ENCODE measurements at places on chromosomes 5 and 9. TPM values are rescaled to one million over a fixed set of nuclear protein-coding genes. Genes with fewer than 3 reads are reported as not detected.

GRCh38 chr5:101160002-101160401 lies 256.9 kb upstream of the ST8SIA4 start:
- DNase-seq: no peak

- no peak for DNase-seq
Measured at GRCh38 chr5:10671041-10672008, 89.7 kb downstream of the DAP start.

- no peak for DNase-seq
Measured at GRCh38 chr9:128587453-128587852, 35.1 kb downstream of the SPTAN1 start.

GRCh38 chr9:71761938-71762353 lies 6.4 kb downstream of the CEMIP2 start:
- DNase-seq: no peak

- DNase-seq: peak; percentile 60
Measured at GRCh38 chr9:70387663-70388062, 26.8 kb downstream of the KLF9 start.

- DNase-seq: no peak
Measured at GRCh38 chr5:181231432-181231831, 8.4 kb downstream of the TRIM41 start.

DNA sequence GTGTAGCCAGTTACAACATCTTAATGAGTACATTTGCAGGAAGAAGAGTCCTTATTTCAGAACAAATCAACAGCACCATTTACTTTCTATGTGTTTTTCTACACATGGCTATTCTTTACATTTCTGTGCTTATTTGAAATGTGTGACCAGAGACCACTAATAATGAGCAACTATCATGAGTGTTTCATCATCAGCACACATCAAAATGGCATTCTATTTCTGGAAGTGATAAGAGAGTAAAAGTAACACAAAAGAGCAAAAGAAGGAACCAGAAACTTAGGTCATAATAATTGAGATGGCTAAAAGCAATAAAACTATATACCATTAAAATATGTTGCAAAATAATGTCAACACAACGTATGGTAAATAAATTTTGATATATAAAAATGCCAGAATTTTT lies 159.7 kb downstream of the PBX3 start:
- DNase-seq: no peak

DNA sequence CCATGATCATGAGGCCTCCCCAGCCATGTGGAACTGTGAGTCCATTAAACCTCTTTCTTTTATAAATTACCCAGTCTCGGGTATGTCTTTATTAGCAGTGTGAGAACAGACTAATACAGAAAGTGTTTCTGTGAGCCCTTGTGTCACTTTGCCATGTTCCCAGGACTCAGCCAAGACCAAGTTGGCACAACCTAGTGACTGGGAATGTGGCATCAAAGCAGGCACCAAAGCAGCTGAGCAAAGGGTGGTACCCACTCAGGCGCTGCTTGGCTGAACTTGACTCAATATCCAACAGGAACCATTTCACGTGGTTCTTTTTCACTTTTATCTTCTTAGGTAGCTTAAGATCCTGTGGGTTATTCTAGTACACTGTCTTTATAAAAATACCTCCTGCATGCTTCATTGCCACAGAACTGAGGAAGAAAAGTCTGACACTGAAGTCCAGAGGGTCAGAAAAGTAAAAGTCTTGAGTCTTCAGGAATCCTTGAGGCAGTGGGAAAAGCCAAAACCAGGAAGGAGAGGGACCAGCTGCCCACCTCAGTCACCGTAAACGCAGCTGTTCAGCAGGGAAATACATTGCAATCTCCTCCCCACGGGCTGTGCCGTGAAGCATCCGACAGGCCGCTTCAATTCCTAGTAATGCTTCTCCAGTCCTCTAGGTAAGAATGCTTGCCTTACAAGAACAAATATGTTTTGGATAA lies 90.5 kb upstream of the RETREG1 start:
- DNase-seq: no peak

DNA sequence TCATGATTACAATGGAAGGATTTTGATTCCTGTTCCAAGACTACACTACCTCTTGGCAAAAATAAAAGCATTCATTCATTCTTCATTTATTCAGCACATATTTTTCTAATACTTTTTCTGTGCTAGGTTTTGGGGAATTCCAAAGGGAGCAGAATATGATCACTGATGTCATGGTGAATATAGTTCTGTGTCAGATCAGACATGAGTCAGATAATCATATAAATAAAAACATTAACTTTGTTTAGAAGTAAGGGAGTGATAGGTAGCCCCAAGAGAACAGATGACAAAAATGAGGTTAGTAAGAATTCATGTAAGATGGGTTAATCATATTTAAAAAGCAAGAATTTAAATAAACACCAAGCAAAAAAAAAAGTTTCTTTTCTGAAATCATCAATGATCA lies 94.1 kb upstream of the RANBP6 start:
- DNase-seq: no peak

IPPK gene
- 13.1 TPM for total RNA-seq

FOXD4L3 gene
- total RNA-seq: not detected

Measured in right atrium auricular region (tissue), 2 donors.